ENCODE measurements at places on chromosomes 1 and 21.
A peak's percentile ranks its signal among the peaks of the same experiment; 100 is the strongest.

- DNase-seq = no peak
These were observed 108.4 kb upstream of the DMRTA2 start for GRCh38 chr1:50531601-50532000.

- no peak for DNase-seq
These were observed 27.8 kb downstream of the IRF2BP2 start for GRCh38 chr1:234582186-234582585.

- peak; percentile 47 for DNase-seq
These were observed 595 bp downstream of the GABRD start for GRCh38 chr1:2019571-2020309.

GRCh38 chr1:41427916-41428737, 56.4 kb downstream of the EDN2 start:
- no peak for DNase-seq

DNA sequence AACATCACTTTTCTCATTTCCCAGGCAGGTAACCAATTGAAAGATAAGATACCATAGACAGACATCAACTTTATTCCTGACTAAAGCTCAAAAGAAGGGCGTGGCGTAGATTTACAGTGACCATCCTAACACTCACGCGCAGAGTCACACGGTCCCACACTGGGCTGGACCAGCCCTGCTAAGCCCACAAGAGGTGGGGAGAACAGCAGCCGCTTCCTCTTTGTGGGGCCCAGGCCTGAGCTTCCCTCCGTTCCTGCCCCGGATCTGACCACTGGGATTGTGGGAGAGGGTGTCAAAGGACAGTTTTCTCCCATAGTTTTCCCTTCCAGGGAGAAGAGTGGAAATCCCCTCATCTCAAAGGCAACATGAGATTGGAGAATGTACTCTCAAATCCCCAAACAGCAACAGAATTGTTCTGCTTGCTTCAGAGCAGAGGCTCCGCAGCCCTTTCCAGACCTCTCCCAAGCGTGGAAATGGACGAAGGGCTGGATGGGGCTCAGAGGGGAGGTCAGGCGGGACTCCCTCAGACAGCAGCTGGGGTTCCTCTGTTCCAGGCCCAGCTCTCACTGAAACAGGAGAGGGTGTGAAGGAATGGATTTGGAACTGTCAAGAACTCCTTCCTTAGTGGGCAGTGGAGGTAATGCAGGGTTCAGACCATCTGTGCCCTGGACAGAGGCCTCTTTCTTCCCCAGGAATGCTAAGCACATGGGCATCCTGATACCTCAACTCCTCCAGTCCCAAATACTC, 33.7 kb downstream of the L1TD1 start:
- no peak for DNase-seq

DNA sequence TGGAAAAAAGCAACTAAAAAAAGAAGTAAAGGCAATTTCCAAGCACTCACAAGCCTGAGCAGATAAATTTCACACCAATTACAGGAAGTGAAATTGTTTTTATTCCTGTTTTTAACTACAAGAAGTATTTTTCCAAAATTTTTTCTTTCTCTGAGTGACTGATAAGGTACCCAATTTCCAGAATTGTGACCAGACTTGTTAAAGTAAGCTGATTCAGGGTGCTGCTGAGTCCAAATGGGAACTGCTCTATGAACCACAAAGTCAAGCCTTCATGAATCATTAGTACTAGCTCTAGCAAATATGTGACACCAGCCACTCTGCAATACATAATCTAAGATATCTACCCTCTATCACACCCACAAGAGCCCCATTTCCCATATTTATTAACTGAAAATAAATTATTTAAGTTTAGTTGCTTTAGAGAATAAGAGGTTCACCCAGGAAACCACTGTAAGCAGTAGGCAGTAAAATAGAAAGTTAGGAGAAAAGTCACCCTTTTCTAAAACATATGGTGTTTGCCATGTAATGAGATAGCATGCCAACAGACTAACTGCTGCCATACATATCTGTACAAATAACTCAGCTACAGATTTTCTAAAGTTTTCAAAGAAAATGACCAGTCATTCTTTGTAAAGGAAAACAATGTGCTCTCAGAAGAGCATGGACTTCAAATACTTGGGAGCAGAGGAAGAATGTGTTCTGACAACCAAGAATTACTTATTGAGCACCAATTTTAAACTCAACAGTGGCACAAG, 43.1 kb upstream of the TNFSF18 start:
- DNase-seq = no peak
